ENCODE measurements at places on chromosomes 4 and X. TPM values are rescaled to one million over a fixed set of nuclear protein-coding genes. Genes with fewer than 3 reads are reported as not detected.
A peak's percentile ranks its signal among the peaks of the same experiment; 100 is the strongest.

GRCh38 chrX:49879656-49880277 is 483 bp downstream of the USP27X start:
- no peak for DNase-seq

- peak; percentile 92 for DNase-seq
Measured at GRCh38 chrX:12950851-12951594, 23.9 kb upstream of the TMSB4X start.

- DNase-seq = no peak
Measured at GRCh38 chr4:82839624-82840023, 41.0 kb upstream of the SCD5 start.

DNA sequence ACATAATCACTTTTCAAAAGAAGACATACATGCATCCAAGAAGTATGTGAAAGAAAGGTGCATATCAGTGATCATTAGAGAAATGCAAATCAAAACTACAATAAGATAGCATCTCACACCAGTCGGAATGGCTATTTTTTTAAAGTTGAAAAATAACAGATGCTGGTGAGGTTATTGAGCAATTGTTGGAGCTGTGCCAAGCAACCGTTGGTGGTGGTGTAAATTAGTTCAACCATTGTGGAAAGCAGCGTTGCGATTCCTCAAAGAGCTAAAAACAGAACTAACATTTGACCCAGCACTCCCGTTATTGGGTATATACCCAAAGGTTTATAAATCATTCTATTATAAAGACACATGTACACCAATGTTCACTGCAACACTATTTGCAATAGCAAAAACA is 14.2 kb downstream of the COX7B2 start:
- DNase-seq = no peak

GRCh38 chrX:16320765-16321355 is 153.6 kb downstream of the MAGEB17 start:
- DNase-seq = no peak

DNA sequence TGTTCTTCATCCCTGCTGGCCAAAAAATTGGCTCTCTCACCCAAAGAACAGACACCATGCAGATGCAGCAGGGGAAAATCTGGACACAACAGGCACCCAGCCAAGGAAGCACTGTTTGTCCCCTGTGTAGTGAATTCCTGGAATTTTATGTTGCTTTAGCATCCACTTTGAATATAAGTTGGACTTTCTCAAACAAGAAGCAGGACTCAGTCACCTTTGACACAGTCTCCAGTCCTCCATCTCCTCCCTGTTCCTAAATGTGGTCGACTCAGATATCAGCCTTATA is 11.8 kb downstream of the ZNF182 start:
- DNase-seq = no peak

GRCh38 chr4:59612235-59612634 is 1587.9 kb upstream of the ADGRL3 start:
- DNase-seq = no peak

- DNase-seq = no peak
Measured at GRCh38 chr4:144650311-144651005, 4.5 kb downstream of the HHIP start.

DNA sequence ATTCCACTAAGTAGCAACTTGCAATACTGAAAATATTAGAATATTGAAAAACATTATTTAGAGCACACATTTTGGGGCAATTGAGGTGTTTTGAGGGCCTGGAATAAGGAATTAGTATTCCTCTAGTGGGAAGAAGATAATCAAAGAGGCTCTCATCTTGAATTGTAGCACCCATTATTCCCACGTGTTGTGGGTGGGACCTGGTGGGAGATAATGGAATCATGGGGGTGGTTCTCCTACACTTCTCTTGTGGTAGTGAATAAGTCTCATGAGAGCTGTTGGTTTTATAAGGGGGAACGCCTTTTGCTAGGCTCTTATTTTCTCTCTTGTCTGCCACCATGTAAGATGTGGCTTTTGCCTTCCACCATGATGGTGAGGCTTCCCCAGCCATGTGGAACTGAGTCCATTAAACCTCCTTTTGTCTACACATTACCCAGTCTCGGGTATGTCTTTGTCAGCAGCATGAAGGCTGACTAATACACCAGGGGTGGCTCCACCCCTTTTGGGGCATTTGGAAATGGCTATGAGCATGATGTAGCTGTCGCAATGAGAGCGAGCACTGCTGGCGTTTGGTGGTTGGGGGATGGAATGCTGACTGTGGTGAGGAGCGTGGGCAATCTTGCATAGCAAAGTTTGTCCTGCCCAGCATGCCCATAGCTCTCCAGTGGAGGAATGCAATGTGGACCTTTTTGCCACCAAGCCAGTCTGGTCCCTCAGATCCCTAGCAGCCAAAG is 308.2 kb downstream of the FRMPD4 start:
- no peak for DNase-seq

DNA sequence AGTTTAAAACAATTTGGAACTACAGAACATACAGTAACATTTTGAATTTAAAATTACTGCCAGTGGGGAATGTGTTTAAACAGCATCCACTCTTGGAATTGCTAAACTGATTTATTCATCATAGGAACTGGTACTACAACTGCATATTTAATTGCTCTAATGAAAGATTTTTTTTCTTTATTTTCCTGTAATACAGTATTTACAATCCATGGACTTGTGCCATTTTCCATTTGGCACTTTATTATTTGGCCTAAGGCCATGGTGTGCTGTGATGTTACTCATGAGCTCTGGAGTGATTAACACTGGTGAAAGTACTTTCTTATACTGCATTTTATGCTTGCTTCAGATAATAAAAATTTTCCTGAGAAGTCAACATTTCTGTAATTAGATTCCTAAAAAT is 69.7 kb upstream of the NUDT6 start:
- no peak for DNase-seq

DNA sequence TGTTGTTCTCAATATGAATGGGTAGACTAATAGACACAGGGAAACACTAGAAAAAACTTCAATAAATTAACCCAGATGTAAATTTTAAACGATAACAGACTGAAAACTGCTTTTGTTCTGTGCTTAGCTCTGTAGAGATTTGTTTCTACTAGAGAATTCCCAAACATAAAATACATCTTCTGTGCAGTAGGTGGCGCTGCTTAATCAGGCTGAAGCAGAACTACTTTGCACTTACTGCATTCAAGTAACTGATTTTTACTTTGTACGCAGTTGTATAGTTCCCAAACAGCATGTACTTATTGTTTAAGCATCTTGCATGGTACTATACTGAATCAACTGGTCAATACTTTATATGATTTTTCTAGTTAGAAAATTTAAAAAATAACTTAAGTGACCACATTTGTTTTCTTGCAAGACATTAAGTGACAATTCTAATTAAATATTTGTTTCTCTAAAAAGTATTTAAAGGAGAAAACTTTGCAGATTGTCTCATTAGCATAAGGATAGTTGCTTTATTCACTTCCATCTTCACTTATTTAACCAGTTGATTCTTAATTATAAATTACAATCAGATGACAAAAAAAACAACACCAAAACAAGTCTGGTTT is 490.6 kb downstream of the IL15 start:
- no peak for DNase-seq

GRCh38 chrX:1025413-1025812 is 187.0 kb downstream of the CRLF2 start:
- peak; percentile 33 for DNase-seq

TNIP3 gene
- 1.5 TPM for total RNA-seq

RAB40AL gene
- not detected for total RNA-seq
